ENCODE measurements at places on chromosomes 12 and 14. TPM values are rescaled to one million over a fixed set of nuclear protein-coding genes. Genes with fewer than 3 reads are reported as not detected.

SYNE3 gene
- polyA plus RNA-seq: 6.8 TPM

LRRC43 gene
- 0.20 TPM for polyA plus RNA-seq

CLEC9A gene
- polyA plus RNA-seq: not detected

ABCC9 gene
- polyA plus RNA-seq: 58.3 TPM

DNA sequence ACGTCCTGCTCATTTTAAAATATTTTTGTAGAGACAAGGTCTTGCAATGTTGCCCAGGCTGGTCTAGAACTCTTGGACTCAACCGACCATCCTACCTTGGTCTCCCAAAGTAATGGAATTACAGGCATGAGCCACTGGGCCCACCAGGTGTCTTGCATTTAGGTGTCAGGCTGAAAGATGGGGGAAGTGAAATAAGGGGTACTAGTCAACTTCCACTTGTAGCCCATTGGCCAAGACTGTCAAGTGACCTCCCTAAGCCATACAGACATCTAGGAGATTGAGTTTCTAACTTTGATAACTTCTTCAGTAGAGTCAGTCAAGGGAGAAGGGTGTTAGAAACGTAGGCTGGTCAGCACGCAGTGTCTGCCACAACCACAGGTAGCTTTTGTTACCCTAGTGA is 32.0 kb downstream of the ARF6 start:
- no peak for DNase-seq

DNA sequence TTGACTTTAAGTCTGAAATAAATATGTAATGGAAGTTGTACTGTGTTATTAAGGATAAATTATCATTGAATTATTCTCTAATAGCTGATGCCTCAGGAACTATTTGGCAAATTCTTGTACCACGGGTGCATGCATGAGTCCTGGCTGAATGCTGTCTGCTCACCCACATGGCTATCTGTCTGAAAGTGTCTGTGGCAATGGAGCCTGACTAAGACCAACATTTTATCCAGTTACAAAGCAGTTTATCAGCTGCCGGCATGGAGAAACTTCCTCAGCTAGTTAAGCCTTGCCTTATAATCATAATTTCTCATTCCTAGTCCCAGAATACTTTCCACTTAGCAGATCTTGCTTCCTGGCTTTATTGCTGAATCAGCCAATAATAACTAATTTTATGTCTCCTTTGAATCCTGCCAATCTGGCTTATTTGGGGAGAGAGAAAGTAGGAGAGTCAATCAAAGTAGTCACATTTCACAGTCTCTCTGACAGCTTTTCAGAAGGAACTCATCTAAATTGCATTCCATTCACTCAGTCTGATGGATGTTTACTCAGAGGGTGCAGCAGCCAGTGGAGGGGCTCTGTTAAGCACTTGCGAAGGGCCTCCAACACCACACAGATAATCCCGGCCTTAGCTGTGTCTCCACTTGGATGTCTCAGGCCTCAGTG is 280.6 kb upstream of the CLEC14A start:
- DNase-seq: no peak

DNA sequence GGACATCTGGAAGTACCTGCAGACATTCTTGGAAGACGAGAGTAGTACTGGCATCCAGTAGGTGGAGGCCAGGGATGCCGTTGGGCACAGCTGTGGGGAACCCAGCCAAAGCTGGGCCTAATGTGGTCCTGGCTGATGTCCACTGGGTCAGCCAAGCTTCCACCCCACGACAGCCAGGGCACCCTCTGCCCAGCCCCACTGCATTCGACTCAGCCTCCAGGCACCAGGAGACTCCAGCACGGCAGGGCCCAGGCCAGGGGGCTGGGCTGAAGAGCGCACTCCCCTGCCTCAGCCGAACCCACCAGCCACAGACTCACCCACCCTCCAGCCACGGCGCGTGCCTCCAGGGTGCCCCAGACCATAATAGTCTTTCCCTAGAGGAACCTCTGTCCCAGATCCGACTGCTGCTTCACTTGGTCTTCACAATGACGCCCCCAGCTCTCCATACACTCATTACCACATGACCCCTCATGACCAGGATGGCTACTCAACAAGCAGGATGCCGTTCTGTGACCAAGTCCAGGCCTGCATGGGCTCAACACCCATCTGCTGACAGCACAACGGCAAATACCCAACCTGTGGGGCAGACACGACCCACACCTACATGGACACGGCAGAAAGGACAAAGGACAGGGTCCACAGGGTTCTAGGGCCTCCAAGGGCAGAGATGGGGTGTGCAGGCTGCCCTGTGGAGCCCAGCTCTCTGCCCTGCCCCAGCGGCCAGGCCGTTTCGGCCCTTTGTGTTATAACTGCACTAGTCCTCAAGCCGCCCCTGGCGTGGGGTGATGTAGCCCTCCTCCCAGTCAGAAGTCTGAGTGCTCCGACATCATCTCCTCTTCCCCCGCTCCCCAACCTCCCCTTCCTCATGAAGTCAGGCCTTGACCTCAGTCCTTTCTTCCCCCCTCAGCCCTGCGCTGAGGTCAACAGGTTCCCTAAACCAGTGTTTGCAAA is 22.8 kb downstream of the ITPK1 start:
- no peak for DNase-seq

GRCh38 chr12:28891126-28891525 is 258.0 kb upstream of the FAR2 start:
- DNase-seq: peak; percentile 68

DNA sequence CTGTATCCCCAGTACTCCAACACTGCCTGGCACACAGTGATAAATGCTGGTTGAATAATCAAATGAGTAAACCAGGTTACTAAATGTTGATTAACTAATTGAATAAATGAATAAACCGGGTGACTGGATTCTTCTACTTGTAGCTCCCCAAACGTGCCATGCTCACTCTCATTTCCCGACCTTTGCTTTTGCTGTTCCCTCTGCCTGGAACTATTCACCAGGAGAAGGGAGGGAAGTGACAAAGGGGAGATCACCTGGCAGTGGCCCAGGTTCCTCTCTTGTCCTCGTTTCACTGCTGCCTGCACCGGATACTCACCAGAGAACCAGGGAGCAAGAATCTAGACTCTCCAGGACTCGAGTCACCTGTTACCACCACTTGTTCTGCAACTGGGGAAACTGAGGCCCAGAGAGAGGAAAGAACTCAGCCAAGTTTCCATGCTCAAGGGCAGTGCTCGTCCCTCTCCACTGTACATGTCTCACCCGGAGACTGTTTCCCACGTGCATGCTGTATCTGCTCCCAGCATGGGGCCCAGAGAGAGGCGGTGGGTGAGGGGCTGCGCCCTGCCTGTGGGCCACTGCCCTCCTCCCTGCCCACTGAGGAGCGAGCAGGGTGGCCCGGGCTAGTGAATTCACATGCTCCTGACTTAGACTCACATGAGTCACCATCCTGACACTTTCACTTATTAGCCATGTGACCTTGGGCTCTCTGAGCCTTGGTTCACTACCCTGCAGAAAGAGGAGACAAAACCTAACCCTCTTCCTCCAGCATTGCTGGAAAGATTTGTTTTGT is 17.7 kb upstream of the POP5 start:
- DNase-seq: no peak
